ENCODE measurements at places on chromosomes 7 and 10.

GRCh38 chr10:95640891-95641315, 15.6 kb downstream of the ALDH18A1 start:
- no peak overlapping the region for H3K27ac ChIP-seq
- DNase-seq = no peak
- H3K4me1 ChIP-seq = peaks cover 14% of the 10 kb centered on the region
- no peak overlapping the region for H3K4me3 ChIP-seq

- no peak overlapping the region for H3K27ac ChIP-seq
- H3K4me3 ChIP-seq = no peak overlapping the region
- peaks cover 79% of the 10 kb centered on the region for H3K36me3 ChIP-seq
- no peak for DNase-seq
- no peaks in the 10 kb centered on the region for H3K27me3 ChIP-seq
- peaks cover 5% of the 10 kb centered on the region for H3K4me1 ChIP-seq
Observed at GRCh38 chr10:125742465-125742864, 23.0 kb downstream of the EDRF1 start.

DNA sequence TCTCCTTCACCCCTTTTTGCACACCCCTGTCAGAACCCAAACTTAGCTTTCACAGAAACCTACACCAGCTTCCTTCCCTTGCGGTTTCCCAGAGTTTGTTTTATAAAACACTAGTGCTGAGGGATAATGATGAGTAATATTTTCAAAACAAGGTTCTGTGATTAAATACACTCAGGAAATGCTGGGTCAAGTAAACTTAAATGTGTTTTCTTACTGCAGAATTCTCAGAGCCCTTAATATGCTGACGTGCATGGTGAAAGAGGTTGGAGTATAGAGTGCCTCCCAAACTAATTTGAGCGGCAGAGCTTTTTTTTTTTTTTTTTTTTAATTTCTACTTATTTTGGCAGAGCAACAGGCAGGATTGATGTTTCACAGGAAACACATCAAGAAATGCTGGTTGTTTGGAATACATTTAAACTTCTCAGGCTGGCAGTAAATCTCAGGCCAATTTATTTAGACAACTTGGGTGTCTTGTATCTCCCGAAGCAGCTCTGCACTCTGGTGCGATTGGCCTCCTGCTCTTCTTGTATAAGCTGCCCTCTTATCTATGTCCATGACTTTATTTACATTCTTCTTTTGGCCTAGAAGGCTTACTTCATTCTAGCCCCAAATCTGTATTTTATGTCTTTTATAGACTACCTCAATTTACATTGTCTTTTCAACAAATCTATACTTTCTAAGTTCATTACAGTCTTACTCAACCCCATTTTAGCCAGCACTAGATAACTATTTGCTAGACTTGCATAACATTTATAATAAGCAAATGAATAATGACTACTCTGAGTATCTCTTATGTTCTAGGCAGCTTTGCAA, 165.4 kb downstream of the BMPER start:
- no peak for DNase-seq
- H3K4me1 ChIP-seq = no peaks in the 10 kb centered on the region
- no peaks in the 10 kb centered on the region for H3K36me3 ChIP-seq
- H3K27me3 ChIP-seq = no peaks in the 10 kb centered on the region
- no peak overlapping the region for H3K27ac ChIP-seq

GRCh38 chr10:66680886-66681285, 244.9 kb upstream of the LRRTM3 start:
- H3K36me3 ChIP-seq = no peaks in the 10 kb centered on the region
- H3K4me3 ChIP-seq = no peak overlapping the region
- H3K4me1 ChIP-seq = no peaks in the 10 kb centered on the region

All from activated T-helper 2 cell treated with anti-CD3 and anti-CD28 coated beads, Interferon-gamma antibody, Interleukin-2, Interleukin-4, amounts not matched to agents 10 μg/mL and 5 μg/mL and 100 μg/mL, durations not matched to agents 14 hours and 24 hours and 36 hours (primary cell).